Hematopoietic multipotent progenitor cell (in vitro differentiated cells): ENCODE measurements at places on chromosomes 3 and 15. TPM values are rescaled to one million over a fixed set of nuclear protein-coding genes. Genes with fewer than 3 reads are reported as not detected.
A peak's percentile ranks its signal among the peaks of the same experiment; 100 is the strongest.

DNA sequence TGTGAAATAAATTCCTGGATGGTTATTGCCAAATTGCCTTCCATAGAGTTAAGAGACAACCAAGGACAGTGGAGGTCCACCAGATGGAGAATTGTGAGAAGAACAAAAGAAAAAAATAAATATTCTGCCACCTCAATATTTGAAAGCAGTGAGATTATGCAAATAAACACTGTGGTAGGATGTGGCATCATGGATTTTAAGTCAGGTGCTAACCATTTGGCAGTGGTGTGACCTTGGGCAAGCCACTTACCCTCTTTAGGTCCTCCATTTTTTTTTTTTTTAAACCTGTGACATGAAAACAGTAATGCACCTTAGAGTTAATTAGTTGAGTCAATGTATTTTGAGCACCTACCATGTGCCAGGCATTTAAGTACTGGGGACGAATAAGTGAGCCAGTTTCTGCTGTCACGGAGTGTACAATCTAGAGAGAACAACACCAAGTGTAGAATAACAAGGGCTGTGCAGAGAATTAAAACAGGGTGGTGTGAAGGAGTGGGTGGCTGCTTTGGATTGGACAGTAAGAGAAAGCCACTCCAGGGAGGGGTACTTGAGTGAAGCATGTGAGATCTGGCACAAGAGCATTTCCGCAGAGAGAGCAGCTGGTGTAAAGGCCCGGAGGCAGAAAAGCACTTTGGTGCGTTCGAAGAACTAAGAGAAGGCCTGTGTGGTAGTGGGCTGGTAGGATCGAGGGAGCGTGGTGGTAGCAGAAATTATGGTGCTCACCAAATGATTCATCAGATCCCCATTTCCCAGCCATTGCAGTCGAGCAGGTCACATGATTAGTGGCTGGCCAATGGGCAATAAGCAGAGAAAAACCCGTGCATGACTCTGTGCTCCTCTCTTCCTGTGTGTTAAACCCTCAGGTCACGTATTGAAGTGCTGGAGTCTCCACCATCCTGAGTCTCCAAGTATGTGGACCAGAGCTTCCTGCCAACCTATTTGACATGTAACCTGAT is 39.2 kb downstream of the CCK start:
- DNase-seq: no peak

GRCh38 chr3:188729422-188729821 is 442.3 kb upstream of the TPRG1 start:
- no peak for DNase-seq

GRCh38 chr3:43769097-43769884 is 78.6 kb downstream of the ABHD5 start:
- peak; percentile 45 for DNase-seq

GRCh38 chr3:112090887-112091586 is 4.8 kb downstream of the C3orf52 start:
- DNase-seq: no peak

- DNase-seq: no peak
Measured at GRCh38 chr3:177278016-177278415, 80.7 kb upstream of the TBL1XR1 start.

GRCh38 chr3:127685708-127686511 is 13.2 kb downstream of the ABTB1 start:
- no peak for DNase-seq

Gene SPRED1
- total RNA-seq: 2.4 TPM
